ENCODE measurements at places on chromosomes 5 and 9. TPM values are rescaled to one million over a fixed set of nuclear protein-coding genes. Genes with fewer than 3 reads are reported as not detected.

DNA sequence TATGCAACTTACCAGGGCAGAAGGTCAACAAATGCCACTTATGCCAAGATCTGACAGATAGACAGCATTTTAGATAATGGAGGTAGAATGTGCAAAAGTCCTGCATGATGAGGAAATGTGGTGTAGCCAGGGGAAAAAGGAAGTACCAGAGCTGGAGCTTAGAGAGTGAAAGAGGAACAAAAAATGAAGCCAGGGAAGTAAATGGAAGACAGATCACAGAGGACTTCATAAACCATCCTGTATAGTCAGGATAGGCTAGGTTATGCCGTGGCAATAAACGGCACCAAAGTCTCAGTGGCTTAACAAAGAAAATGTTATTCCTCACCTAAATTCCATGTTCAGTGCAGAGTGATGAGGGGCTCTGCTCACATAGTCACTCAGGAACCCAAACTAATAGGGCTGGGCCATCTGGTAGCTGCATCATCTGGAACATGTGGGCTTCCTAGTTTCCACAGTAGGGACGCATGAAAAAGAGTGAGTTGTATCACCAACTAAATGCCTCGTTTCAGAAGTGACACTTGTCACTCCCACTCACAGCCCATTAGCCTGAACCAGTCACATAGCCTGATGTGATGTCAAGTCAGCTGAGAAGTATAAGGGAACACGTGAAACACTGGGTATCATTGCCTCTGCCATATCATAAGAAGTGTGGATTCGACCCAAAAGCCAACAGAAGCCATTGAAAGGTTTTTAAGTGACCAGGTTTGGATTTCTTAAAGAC, 70.3 kb downstream of the SH3RF2 start:
- H3K4me3 ChIP-seq, result no peak overlapping the region
- no peaks in the 10 kb centered on the region for H3K4me1 ChIP-seq
- DNase-seq, result no peak
- no peaks in the 10 kb centered on the region for H3K36me3 ChIP-seq
- H3K27me3 ChIP-seq, result no peaks in the 10 kb centered on the region
- H3K27ac ChIP-seq, result no peak overlapping the region

Gene CDH9
- total RNA-seq, result not detected

GRCh38 chr5:103600086-103600485, 37.5 kb upstream of the NUDT12 start:
- DNase-seq, result no peak
- H3K4me3 ChIP-seq, result no peak overlapping the region
- H3K27me3 ChIP-seq, result no peaks in the 10 kb centered on the region
- H3K4me1 ChIP-seq, result no peaks in the 10 kb centered on the region
- H3K36me3 ChIP-seq, result no peaks in the 10 kb centered on the region

DNA sequence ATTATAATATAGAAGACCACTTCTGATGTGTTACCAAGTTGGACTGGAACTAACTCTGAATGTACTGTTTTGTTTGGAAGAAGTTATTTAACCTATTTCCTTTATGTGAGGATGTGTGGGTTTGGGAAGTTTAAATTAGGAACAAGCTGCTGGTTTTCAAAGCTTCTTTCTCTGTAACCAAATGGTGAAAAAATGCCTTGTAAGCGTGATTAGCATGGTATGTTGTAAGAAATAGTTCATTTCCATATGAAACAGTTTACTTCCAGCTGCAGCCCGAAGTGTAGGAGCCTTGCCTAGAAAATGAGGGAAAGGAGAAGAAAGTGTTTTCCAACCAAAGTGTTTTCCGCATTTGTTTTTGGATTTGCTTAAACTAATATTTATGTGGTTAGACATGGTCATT, 36.0 kb downstream of the TTC1 start:
- no peaks in the 10 kb centered on the region for H3K4me1 ChIP-seq
- peaks cover 2% of the 10 kb centered on the region for H3K36me3 ChIP-seq
- H3K27ac ChIP-seq, result no peak overlapping the region
- DNase-seq, result no peak
- H3K4me3 ChIP-seq, result no peak overlapping the region
- H3K27me3 ChIP-seq, result no peaks in the 10 kb centered on the region

DNA sequence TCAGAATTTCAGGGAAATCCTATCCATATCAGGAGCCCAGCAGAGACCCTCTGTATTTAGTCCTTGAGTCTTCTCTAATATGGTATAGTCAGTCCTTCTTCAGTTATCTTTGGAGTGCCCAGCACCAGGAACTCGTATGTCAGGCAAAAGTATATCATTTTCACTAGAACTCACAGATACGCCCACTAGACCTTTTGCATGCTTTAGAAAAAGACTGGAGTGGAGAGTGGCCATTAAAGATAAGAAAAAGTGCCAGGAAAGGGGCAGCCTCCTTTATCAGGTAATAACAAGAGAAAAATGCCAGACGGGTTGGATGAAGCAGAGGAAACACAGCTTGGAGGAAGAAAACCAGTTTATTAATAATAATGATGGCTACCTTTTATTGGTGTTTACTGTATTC, 63.5 kb downstream of the GPR21 start:
- no peaks in the 10 kb centered on the region for H3K27me3 ChIP-seq
- H3K4me1 ChIP-seq, result no peaks in the 10 kb centered on the region
- no peak overlapping the region for H3K4me3 ChIP-seq
- H3K27ac ChIP-seq, result no peak overlapping the region
- no peak for DNase-seq

- no peak overlapping the region for H3K4me3 ChIP-seq
- DNase-seq, result no peak
- no peak overlapping the region for H3K27ac ChIP-seq
- no peaks in the 10 kb centered on the region for H3K36me3 ChIP-seq
- H3K4me1 ChIP-seq, result peaks cover 10% of the 10 kb centered on the region
Measured at GRCh38 chr9:72443855-72444254, 77.6 kb upstream of the TMC1 start.

Gene TAS2R1
- not detected for total RNA-seq

Gene N4BP3
- total RNA-seq, result 0.90 TPM

DNA sequence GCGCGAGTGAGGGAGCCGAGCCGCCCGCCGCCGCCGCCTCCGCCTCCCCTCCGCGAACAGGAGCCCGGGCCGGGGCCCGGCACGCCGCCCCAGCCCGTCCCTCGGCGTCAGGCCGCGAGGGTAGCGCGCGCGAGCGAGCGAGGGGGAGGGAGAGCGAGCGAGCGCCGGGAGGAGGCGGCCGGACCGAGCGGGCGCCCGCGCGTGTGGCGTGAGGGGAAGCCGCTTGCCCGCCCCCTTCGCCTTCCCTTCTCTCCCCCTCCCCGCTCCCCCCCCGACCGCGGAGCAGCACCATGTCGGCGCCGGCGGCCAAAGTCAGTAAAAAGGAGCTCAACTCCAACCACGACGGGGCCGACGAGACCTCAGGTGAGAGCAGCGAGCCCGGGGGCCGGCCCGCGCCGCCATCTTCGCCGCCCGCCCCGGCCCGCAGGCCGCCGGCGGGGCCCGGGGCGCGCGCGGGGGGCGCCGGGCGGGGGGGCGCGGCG, 312 bp downstream of the SET start:
- H3K27me3 ChIP-seq, result no peaks in the 10 kb centered on the region
- H3K36me3 ChIP-seq, result peaks cover 26% of the 10 kb centered on the region
- H3K4me3 ChIP-seq, result no peak overlapping the region
- DNase-seq, result peak; percentile 38
- no peaks in the 10 kb centered on the region for H3K4me1 ChIP-seq

DNA sequence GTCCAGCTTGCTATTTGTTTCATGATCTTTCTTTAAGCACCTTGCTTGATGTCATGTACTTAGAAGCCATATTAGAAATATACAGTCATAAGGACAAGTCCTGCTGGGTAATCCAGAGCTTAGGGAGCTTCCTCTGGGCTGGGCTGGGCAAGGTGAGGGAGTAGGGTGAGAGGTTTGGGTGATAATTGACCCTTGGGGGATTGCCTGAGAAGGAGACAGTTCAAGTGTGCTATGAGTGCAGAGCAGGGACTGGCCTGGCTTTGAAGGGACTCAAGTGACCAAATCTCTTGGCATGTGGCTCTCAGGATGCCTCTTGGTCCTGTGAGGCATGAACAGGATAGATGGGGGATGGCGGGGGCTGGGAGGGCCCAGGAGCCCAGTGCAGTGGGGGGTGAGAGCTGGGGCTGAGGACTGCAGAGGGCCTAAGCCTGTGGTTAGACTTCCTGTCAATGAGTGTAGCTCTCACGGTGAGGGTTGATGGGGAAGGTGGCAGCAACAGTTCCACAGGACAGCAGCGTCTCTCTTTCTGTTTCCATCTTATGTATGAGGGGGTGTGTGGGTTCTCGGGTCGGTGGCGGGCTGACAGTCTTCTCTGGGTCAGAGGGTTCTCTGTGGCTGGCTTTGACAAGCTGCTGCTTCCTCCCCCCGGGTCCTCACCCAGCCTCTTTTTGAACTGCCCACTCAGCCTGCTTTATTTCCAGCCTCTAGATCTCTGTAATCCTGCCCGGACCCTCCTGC, 53.5 kb downstream of the RGS3 start:
- no peaks in the 10 kb centered on the region for H3K36me3 ChIP-seq
- no peak overlapping the region for H3K4me3 ChIP-seq
- no peak overlapping the region for H3K27ac ChIP-seq
- no peaks in the 10 kb centered on the region for H3K27me3 ChIP-seq

- H3K4me1 ChIP-seq, result no peaks in the 10 kb centered on the region
- no peak overlapping the region for H3K27ac ChIP-seq
- no peaks in the 10 kb centered on the region for H3K36me3 ChIP-seq
- no peak overlapping the region for H3K4me3 ChIP-seq
- DNase-seq, result no peak
Measured at GRCh38 chr5:133343196-133343595, 269.1 kb downstream of the FSTL4 start.
